ENCODE measurements at places on chromosomes 1 and 21.
A peak's percentile ranks its signal among the peaks of the same experiment; 100 is the strongest.

- DNase-seq, result no peak
Measured at GRCh38 chr1:62178372-62178771, 16.3 kb upstream of the L1TD1 start.

DNA sequence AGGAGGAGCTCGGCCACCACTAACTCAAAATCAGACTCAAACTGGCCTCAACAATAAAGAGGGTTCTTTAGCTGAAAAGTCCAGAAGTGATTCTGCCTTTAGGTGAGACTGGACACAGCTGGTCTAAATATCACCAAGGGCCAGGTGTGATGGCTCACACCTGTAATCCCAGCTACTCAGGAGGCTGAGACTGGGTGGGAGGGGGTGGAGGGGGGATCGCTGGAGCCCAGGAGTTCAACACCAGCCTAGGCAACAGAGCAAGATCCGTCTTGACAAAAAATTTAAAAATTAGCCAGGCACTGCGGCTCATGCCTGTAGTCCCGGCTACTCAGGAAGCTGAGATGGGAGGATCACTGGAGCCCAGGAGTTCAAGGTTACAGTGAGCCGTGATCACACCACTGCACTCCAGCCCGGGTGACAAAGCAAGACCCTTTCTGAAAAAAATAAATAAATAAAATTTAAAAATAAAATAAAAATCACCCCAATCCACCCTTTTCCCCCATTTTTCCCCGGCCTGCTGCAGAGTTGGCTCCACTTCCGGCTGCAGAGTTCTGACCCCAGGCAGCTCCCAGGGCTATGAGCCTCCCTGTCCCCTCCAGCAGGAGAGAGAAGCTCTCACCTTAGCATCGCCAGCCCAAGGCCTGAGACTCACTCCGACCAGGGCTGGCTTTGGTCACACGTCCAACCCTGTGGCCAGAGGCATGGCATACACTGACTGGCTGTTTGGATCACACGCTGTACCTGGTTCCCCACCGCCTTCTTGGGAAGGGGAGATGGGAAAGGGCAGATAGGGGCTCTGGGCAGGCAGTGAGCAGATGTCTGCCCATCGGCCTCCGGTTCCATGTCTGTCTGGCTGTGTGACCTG is 87.3 kb upstream of the IFFO2 start:
- no peak for DNase-seq

GRCh38 chr1:180235502-180236239 is 5.6 kb downstream of the LHX4 start:
- no peak for DNase-seq

- no peak for DNase-seq
Measured at GRCh38 chr1:244180256-244180655, 129.2 kb downstream of the ZBTB18 start.

DNA sequence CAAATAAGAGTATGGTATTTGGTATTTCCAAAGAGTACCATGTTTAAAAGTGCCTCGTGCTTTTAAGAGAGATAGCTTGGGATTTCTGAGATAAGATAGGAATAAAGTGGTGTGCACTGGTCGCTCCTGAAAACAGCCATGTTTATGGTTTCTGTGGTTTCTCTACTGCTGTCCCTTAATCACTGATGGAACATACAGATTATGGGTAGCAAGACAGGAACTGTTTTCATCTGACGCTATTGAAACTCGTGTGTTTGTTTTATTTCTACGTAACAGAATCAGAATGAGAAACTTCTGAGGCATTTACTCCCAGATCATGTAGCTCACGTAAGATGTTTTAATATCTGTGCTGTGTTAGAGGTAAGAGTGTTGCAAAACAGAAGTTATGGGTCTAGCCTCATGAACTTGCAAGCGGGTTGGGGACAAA is 126.0 kb downstream of the KIAA0319L start:
- no peak for DNase-seq

DNA sequence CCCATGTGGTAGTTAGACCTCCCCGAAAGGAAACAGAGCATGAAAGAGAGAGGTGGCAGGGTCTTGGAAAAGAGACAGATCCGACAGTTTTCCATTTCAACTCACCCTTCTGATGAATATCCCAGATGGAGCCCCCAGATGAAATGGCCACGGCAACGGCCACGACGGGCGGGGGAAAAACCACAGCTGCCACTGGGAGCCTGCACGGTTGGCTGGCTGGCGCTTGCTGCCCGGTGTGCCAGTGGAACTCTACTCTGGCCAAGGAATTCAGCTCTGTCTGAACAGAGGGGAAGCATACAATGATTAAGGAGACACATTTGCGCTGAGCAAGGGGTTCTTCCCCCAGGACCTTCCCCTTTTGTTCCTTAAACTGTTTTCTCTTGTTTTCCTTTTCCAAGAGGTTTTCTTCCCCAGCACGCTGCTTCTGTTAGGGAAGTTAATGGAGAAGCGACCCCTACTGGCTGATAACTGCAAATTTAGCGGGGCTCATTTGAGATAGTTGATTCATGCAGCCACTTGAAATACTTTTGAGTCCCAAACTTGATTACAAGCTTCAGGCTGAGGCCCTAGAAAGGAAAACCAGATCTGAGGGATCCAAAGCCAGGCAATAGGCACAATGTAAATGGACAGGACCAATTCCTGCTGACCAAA is 1122.5 kb downstream of the NCAM2 start:
- DNase-seq, result no peak

DNA sequence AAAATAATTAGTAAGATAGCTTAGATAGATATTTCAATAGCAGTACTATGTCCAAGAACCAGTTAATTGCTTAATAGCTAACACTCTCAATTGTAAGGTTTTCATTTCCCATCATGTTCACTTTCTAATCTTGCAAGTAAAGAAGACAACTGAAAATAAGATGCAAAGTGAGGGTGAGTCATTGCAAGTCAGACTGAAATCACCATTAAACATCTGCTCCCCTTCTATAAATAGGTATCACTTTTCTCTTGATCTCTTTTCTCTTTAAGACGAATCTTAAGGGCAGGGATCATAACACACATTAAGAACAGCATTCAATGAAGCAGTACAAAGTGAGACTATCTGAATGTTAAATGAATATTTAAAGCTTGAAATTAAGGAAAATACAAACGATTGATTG is 40.4 kb downstream of the UBR4 start:
- no peak for DNase-seq

- no peak for DNase-seq
Measured at GRCh38 chr21:32112195-32112594, 166.7 kb downstream of the MIS18A start.

GRCh38 chr1:191963286-191963685 is 195.0 kb upstream of the RGS18 start:
- DNase-seq, result no peak

- DNase-seq, result no peak
Measured at GRCh38 chr1:231796141-231796540, 169.6 kb downstream of the DISC1 start.

DNA sequence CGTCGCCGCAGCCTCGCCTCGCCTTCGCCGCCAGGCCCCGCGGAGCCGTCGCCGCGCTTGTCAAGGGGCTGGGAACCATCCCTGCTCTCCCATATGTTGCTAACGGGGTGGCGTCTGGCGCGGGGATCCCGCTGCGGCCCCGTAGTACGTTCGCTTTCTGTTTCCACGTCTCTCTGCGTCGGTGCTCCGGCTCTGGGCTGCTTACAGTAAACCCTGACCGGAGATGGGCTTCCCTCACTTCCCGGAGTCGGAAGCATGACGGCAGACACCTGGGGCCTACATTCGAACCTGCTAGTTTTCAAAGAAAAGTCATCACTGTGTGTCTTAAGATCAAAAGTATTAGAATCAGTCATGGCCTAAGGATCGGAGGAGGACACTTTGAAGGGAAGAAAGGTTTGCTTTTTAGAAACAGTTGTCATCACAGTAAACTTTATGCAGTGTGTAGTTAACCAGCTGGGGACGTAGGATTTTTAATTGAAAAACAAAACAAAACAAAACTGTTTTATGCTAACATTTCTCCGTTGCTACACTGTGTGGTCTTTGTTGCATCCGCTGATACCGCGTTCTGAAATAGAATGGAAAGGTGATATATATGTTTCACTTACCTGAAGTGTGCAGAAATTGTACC is 69.0 kb downstream of the SLC35A3 start:
- DNase-seq, result peak; percentile 79

GRCh38 chr1:227320476-227320875 is 2.2 kb upstream of the CDC42BPA start:
- no peak for DNase-seq

DNA sequence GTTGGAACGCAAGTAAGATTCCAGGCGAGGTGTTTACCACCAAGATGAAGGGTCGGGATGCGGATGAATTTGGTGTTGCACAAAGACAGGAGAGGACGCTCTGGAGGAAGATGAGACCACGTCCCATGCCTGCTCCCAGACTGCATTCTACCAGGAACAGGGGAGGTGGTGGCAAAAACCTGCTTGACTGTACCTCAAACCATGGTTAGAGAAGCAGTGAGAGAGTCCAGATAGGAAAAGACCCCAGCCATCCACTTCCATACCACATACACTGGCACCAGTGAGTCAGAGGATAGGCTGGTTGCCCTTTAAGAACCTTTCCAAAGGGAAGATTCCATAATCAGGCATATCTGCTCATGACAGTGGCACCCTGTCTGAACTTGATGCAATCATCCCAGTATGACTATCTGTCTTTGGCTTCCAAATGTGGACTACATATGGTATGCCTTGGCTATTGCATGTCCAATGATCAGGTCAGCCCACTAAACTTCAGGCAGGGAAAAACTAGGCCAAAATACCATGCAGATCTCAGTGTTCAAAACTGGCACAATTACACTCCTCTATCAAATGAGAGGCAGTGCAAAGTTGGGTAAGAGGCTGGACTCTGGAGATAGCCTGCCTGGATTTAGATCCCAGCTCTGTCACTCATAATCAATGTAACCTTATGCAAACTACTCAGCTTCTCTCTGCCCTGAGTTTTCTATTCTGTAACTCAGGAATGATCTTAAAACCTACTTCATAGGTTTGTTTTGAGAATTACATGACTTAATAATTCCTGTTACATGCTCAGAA is 20.6 kb downstream of the NPR1 start:
- DNase-seq, result no peak

- no peak for DNase-seq
Measured at GRCh38 chr1:215273838-215274516, 191.4 kb downstream of the KCNK2 start.

DNA sequence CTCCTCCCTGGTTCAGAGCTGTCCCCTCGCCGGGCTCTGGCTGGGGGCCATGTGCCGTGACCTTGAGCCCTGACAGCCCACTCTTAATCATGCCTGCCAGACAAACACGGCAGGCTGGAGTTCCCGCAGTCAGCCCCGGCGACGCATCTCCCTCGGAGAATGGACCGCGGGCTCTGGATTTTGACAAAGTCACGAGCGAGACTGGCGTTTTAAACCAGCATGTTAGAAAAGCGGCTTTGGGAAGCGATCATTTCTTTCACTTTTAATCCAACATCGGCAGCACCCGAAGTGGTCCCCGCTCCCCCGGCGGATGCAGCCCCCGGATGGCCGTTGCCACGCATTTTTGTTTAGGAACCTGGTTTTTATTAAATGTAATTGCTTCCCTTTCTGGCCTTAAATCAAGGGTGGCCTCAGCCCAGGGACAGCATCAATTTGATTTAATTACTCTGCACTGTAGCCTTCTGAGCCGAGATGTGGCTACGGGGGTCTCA is 70.9 kb downstream of the PRDM16 start:
- DNase-seq, result no peak

DNA sequence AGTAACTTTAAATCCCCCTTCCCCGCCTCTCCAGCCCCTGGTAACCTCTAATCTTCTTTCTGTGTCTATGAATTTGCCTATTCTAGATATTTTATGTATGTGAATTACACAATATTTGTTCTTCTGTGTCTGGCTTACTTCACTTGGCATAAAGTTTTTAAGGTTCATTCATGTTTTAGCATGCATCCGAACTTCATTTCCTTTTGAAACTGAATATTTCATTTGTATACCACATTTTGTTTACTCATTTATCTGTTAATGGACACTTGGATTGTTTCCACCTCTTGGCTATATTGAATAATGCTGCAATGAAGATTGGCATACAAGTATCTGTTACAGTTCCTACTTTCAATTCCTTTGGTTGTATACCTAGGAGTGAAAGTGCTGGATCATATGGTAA is 205.3 kb downstream of the TM2D1 start:
- no peak for DNase-seq

DNA sequence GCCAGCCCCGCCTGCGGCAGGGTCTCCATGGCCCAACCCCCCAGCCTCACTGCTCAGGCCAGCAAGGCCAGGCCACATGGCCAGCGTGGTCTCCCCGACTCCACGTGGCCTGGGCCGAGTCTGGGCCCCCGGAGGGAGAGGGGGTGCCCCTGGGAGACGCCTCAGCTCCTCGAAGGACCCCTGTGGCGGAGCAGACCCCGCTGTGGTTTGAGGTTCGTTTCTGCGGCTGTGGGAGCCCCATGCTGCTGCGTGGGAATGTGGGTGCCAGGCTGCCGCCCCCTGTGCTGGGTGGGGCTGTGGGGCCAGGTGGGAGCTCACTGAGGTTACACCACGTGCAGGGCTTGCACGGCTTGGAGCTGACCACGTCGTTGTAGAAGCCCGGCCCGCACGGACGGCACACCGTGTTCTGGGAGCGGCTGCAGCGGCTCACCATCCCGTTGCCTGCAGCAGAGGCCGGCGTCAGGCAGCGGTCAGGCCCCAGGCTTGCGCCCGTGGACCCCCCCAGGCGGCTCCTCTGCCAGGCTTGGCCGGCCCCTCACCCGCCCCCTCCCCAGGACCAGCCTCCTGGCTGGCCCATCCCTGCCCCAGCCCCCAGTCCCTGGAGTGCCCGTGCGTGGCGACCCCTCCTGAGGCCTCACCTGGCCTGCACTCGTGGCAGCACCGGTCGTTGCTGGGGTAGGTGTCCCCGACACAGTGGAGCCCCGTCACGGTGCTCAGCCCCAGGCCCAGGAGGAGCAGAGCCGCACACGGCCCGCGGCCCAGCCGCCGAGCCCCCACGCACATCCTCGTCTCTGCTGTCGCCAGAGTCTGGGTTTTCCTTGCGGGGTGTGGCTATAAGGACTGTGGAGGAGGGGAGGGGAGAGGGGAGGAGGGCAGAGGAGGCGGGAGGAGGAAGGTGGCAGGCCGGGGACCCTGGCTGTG is at the start of gene TNFRSF4:
TSS of gene TNFRSF4 (minus strand) at position 809 of the 921 bp plus-strand sequence. CDS start at position 783, 26 bp downstream.
- peak; percentile 41 for DNase-seq

DNA sequence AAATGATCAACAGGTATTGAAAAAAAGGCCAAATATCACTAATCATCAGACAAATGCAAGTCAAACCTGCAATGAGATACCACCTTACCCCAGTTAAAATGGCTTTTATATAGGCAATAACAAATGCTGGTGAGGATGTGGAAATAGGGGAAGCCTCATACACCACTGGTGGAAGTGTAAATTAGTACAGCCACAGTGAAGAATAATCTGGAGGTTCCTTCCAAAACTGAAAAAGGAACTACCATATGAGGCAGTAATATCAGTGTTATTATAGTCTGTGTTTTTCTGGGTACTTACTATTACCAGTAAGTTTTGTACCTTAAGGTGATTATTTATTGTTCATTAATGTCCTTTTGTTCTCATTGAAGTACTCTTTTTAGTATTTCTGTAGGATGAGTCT is 201.3 kb downstream of the MRPL39 start:
- no peak for DNase-seq

GRCh38 chr1:234854645-234855039 is 244.7 kb upstream of the IRF2BP2 start:
- DNase-seq, result no peak

- no peak for DNase-seq
Measured at GRCh38 chr1:43299101-43299500, 1.7 kb upstream of the TIE1 start.
